HFFc6 (cell line): ENCODE measurements at places on chromosomes 3 and 15. TPM values are rescaled to one million over a fixed set of nuclear protein-coding genes. Genes with fewer than 3 reads are reported as not detected.

Gene SYNPR
- not detected in 3 replicates for total RNA-seq

Gene ABI3BP
- total RNA-seq = 10.1 and 22.6 TPM in 2 replicates

DNA sequence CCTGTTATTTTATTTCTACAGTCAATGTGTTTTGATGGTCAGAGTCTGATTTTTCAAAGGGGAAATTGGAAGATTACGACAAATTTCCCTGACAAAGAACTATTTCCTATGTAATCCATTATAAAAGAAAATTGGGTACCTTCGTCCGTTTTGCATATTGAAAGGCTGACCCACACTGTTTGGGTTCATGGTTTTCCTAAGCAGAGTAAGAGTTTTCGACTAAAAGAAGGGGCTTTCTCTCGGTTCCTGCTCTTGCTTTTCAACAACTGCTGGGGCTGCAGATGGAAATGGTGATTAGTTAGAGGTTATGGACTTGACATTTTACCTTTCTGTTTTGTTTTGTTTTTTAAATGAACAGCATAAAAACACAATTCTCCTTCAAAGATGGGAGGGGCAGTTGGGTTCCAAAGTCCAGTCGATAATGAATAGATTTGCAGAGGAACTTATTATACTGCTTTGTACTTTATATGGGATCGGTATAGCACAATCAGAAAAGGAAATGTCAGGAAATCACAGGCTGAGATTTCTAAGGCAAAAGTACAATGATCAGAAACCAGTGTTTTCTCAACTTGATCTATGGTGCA, 978 bp downstream of the KCNMB2 start:
- no peak for DNase-seq

GRCh38 chr15:82047453-82048400, 1.9 kb upstream of the MEX3B start:
- DNase-seq = no peak

GRCh38 chr3:40985195-40985594, 214.1 kb upstream of the CTNNB1 start:
- DNase-seq = no peak
